ENCODE measurements at places on chromosomes 1 and 21.

DNA sequence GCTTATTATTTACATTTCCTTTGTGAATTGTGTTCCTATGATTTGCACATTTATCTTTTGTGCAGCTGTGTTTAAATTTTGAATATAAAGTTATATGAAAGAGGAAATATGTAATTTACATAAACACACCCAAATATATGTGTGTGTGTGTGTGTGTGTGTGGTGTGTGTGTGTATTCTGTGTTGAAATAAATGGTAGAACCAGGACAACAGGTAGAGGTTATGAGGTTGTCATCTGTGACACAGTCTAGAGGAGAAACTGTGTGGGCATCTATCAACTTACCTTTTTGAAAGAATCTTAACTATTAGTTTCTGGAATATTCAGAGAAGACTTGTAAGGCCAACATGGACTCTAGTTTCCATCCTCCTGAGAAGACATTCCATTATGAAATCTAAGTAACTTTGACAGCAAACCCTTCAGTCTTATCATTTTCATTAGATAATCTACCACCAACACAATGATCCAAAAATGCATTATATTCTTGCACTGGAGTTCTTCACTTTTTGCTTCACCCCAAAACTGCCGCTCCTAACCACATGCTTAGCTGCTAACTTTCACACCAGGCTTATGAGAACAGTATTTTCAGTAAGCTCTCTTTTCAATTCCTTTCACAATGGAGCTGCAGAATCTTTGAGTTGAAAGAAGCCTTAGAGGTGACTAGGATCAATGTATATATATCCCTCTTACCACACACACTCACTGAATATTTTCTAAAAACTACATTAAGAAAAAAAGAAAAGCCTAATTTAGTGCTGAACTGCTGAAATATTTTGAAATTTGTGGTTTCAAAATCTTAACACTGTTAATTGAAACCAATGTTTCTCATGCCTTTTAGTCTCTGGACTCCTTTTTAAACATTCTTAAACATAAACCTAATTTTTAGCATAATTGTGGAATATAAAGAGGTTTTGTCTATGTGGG lies 21.8 kb downstream of the PTPRC start:
- no peak for DNase-seq

DNA sequence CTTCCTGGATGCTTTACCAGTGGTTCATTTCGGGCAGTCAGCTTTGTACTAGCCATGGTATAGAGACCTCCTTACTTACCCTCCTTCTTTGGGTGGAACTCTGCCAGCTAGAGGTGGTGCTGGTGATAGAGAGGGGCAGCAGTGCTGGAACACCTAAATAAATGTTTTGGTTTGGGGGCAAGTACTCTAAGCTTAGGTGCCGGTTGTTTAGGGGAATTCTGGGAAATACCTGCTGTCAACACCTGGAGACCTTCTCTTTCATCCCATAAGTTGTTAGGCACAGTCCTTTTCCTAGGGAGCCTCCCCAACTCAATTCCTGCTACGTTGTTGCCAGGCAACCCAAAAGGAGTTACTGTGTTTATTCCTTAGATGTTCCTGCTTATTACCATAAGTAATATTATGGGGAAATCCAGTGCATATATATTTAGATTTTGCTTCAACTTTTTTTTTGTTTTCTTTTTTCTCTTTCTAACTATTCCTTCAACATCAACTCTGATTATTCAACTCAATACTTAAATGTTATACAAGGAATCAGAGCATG lies 16.9 kb downstream of the SCP2 start:
- no peak for DNase-seq

DNA sequence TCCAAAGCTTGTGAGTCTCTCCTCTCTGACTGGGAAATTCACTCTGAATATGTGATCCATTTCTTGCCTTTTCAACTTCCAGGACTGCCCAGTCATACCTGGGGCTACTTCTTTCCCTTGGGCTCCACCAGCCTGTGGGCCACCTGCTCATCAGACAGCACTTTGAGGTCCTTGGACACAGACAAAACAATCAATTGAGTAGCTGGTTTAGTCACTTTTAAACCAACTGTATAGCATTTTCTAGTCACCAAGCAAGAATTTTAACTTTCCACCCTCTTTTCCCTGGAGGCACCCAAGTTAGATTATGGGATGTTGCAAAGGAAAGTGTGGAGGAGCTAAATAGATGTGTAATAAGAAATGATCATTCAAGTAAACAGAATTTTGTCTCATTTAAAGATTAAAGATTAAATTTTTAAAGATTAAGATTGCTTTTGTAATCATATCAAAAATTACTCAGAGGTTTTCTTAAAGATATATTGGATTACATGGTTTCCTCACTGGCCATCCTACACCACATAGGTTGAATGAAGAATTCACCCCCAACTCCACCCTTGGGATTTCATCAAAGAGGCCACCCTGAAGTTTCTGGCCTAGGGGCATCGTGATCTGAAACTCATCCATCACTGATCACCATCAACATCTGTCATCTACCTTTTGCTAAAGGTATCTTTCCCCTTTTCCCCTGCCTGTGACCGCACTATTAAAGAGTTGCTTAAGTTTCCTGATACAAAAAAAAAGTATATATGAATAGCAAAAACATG lies 219.2 kb upstream of the NR5A2 start:
- no peak for DNase-seq

GRCh38 chr1:67947114-67947513 lies 103.3 kb downstream of the DIRAS3 start:
- DNase-seq = no peak

GRCh38 chr1:85091671-85092280 lies 43.5 kb upstream of the MCOLN3 start:
- DNase-seq = no peak

- no peak for DNase-seq
Measured at GRCh38 chr1:181335631-181336030, 147.7 kb upstream of the CACNA1E start.

DNA sequence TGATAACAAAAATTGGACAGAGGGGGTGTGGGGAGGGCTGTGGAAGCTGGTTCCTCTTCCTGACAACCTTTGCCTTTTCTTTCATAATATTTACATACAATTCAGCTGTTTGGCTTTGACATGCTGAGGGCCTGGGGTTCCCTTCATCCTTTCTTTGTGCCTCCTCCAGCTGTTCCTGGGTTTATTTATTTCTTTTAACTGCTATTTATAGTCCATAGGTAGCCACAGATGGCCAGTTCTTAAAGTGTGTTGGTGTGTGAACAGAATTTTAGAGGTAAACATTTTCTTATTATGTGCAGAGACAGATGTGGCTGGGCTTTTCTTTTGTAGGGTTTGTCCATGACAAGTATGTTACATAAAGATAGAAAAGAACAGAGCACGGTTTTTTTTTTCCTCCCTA lies 34.1 kb upstream of the CNIH3 start:
- no peak for DNase-seq

GRCh38 chr1:98453066-98453465 lies 208.5 kb upstream of the SNX7 start:
- no peak for DNase-seq

DNA sequence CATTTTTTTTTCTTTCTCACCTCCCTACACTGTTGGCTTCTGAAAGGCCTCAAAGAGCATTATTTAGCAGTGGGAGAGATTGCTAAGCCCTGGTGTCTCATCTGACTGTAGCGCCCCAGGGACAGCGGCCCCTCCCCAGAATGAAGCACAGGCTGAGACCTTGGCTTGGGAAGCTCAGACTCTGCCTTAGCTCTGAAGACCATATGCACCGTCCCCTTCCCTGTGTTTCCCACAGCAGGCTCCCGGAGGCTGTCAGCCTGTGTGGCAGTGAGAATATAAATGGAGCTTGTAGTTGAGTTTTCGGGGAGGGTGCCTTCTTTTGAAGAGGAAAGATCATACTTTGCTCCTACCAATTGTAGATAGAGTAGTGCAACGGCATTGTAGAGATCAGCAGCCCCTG lies 25.3 kb downstream of the SMYD2 start:
- DNase-seq = no peak

DNA sequence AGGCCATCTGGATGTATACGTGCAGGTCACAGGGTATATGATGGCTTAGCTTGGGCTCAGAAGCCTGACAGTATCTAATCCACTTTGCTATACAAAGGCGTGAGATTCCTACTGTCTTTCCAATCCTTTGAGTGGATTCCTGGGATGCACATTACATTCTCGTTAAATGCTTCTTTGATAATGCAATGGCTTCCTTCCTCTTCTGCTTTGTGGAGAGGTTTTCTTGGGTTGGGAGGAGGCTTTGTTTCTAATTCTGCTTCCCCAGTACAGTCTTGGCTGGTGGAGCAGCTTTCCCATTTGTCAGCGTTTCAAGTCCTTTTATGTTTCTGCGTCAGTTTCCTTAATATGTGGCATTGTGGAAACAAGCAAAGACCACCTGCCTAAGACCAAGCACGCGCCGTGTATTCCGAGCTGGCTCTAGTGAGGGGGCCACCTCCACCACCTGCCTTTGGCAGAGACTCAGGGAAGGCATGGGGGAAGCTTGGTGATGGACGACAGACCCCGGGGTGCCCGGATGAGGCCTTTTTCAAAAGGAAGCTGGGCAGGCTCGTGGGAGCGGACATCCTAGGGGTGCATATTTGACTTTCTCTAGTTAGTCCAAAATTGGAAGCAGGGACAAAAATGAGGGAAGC lies 72.7 kb downstream of the WDR4 start:
- no peak for DNase-seq

- DNase-seq = no peak
Measured at GRCh38 chr1:197356723-197357533, 88.9 kb downstream of the CRB1 start.

- no peak for DNase-seq
Measured at GRCh38 chr1:26028490-26028980, 7.0 kb downstream of the EXTL1 start.

GRCh38 chr1:109722908-109723691 lies 11.0 kb downstream of the GSTM5 start:
- no peak for DNase-seq

GRCh38 chr1:115098979-115099692 lies 9.8 kb upstream of the TSPAN2 start:
- DNase-seq = peak; percentile 52

DNA sequence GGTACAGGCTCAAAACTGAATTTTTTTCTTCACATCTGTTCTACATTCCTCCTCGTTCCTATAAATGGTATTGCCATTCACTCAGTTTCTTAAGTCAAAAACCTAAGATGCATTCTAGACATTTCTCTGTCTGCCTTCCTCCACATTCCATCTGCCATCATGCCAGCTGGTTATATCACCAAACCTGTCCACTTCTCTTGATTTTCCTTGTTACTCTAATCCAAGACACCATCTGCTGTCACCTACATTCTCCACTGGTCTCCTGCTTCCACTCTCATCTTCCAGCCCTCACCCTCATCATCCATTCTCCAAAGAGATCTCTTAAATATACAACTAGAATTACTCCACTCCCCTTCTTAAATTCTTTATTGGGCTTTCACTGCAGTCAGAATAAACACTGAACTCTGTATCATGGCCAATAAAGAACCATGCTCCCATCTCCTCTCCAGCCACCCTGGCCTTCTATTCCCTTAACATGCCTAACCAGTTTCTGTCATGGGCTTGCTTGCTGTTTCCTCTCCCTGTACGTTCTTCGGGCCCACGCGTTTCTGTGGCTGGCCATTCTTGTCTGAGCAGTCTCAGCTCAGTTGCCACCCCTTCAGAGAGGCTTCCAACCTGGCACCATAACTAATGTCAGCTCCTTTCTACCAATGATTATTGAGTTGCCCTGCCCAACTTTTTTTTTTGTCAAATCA lies 278.3 kb downstream of the ST6GALNAC3 start:
- no peak for DNase-seq

GRCh38 chr1:156115514-156116374 lies 1.2 kb downstream of the LMNA start:
- DNase-seq = no peak

DNA sequence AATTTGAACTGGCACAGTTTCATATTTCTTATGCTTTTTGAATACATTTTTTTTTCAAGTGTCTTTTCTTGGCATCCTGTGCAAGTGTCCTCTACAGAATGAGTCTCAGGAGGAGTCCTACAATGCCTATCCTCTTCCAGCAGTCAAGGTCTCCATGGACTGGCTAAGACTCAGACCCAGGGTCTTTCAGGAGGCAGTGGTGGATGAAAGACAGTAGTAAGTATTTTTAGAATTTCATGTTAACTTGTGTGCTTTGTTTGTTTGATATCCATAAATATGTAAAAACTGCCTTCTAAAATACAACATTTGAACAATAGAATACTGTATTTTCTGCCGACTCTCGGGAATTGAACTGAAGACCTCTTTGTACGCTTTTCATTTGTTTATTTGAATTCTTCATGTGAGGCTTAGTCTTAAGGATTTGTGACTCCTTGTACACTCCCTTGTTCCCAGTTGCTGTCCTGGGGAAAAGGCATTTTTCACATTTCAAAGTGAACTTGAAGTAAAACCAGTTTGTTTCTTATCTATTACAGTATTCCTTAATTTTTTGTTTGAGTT lies 56.6 kb downstream of the NCF2 start:
- DNase-seq = no peak

DNA sequence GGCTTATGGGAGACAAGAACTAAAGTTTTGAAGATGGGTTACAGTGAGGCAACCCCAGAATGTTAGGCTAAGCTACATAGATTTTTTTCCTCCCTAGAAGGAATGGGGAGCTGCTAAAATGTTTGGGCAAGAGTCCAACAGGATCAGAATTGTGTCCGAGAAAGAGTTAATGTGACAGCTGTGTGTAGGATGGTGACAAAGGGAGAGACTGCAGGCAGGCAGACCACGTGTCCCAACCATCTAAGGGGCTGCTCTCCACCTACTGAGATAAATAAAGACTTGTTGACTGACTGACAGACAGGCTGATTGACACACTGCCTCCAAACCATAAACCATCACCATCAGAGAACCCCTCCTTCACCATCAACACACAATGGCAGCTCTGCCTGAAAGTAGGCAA lies 133.7 kb upstream of the CTTNBP2NL start:
- no peak for DNase-seq

GRCh38 chr21:20030390-20030789 lies 967.8 kb upstream of the NCAM2 start:
- DNase-seq = no peak

DNA sequence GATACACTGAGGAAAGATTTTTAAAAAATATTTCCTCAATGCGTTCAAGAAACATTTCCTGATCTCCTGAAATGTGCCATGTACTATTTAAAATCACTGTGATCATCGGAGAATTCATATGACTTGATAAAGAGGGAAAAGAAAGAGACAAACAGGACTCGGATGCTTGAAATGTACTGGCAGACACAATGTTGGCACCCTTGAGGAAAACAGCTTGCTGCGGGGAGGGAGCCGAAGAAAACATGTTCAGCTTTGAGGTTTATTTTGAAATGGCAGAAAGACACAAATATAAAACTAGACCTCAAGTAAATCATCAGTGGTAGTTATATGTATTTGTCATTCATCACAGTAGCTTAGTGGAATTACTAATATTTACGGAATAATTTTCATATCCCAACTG lies 100.9 kb upstream of the BRINP3 start:
- no peak for DNase-seq

- no peak for DNase-seq
Measured at GRCh38 chr1:235424092-235424491, 56.9 kb downstream of the TBCE start.
